AG09309 (cell line): ENCODE measurements at places on chromosomes 4 and X.

DNA sequence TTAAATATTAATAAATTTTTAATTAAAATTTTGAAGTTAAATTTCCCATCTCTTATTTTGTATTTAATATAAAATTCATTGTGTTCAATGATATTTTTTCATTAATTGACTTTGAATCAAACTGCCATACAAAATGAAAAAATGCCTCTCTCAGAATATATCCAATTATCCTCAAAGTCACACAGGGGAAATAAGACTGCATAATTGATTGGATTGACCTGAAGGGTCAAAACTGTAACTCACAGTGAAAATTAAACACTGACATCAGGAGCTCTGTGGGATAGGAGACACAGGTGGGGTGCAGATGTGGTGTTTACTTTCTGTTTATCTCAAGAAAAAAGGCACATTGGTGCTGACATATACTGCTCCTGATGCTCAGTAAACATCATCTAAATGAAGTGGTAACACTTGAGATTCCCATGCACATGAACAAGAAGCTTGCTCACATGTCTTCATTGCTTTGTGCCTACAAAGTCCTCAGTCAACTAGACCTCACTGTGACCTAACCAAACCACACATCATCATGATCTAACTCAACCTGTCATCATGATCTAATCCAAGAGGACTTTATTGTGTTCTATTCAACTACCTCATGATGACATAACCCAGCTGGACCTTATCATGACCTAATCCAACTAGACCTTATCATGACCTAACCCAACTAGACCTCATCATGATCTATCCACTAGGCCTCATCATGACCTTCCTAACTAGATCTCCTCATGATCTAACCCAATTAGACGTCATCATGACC is 83.7 kb downstream of the DHRSX start:
- DNase-seq, result no peak

DNA sequence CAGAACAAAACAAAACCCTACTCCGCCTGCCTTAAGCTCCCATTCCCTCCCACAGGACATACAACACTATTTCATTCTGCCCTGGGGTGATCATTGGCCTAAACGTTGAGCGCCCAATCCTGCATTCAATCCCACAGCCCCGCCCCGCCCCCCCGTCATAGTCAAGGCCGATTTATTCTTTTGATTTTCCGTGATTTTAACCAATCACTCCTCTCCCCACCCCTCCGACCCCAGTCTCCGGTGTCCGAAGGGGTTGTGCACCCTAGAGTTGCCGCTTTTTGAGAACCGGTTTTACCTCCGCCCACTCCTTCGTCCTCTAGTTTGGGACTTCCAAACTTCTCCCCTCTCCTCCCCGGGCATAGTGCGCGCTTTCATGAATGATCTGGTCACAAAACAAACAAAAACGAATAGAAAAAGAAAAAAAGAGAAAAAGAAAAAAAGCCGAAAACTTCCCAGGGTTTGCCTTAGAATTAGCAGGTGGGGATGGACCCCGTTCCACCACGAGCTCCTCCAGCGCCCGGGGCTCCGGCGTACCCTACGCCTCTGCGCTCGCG is 446 bp upstream of the UBE2A start:
- DNase-seq, result no peak

DNA sequence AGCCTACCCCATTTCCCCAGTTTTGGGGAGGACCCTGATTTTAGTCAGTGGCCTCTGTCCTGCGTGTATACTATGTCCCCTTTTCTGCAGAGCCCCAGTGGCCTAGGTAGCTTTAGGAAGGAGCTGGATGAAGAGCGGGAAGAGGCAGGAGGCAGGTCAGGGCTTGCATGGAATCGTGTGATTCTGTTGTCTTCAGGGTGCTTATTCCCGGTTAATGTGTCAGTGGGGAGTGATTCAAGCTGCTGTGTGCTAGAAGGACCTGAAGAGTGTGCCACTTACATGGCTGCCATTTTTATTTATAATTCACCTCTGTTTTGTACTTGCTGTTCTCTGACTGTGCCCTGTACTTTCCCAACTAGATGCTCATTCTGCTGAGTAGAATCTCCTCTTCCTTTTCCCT is 127.3 kb upstream of the AMOT start:
- no peak for DNase-seq

GRCh38 chrX:80423744-80424143 is 3.5 kb downstream of the TENT5D start:
- no peak for DNase-seq

- peak; percentile 96 for DNase-seq
Observed at GRCh38 chr4:173252024-173252935, 81.9 kb downstream of the HMGB2 start.
